ENCODE measurements at places on chromosomes 1 and 21. TPM values are rescaled to one million over a fixed set of nuclear protein-coding genes. Genes with fewer than 3 reads are reported as not detected.
A peak's percentile ranks its signal among the peaks of the same experiment; 100 is the strongest.

DNA sequence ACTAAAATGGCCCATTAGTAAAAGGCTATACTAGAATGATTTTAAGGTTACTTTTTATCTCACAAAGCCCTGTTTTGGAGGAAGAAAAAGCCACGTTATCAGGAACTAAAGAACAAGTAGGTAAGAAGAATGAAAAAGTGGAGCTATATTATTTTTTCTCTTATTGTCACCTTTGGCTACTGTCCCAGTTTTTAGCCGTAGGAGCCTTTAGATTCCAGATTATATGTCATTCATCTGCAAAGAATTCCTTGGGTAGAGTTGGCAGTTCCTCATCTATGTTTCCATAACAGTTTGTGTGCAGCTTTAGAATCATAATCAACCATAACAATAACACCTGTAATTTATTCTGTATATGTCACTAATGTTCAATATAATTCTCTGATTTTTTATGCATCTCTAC is 83.8 kb downstream of the TPR start:
- no peak for DNase-seq

- DNase-seq: no peak
Observed at GRCh38 chr1:231847612-231848397, 221.2 kb downstream of the DISC1 start.

- DNase-seq: no peak
Observed at GRCh38 chr1:65260851-65261473, 48.4 kb upstream of the DNAJC6 start.

- DNase-seq: peak; percentile 91
Observed at GRCh38 chr1:154342836-154343472, 17.6 kb downstream of the ATP8B2 start.

DNA sequence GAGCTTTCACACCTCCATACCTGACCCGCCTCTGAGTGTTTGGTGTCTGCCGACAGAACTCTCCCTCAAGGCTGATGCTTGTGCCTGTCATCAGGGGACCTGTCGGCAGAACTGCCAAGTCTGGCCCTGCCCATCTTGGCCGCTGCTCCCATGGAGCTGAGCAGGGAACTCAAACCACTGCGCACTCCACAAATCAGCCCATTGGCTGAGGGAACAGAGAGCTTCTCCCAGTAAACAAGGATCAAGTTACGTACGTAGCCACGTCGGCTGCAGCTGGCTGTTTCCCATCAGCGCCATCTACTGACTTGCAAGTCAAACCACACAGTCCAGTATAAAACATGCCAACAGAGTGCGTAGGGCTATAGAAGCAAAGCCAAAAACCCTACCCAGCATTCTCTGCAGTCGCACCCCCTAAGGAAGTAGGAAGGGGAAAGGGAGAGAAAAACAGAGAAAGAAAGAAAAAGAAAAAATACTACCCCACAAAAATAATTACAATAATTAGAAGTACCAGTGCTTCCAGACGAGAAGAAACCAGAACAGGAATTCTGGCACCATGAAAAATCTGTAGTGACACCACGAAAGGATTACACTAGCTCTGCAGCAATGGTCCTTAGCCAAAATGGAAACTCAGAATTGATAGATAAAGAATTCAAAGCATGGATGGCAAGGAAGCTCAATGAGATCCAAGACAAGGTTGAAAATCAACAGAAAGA is 13.1 kb downstream of the KRTAP13-1 start:
- no peak for DNase-seq

DNA sequence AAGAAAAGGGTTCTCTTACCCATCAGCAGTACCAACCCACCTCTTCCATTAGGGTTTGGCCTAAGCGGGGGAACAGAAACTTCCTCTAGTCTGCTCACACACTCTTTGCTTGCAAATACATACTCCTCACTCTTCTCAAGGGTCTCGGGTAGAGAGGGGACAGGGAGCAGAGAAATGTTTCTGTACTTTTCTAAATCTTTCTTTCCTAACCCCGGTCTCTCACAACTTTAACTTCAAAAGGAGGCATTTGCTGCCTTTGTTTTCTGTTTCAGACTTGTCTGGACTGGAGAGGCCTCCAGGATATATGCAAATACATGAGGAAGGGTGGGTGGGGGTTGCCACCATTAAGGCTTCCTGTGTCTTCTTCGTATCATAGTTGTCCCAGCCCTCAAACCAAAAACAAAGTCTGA is 10.5 kb upstream of the LAX1 start:
- DNase-seq: no peak

- no peak for DNase-seq
Observed at GRCh38 chr1:64421377-64421776, 48.6 kb upstream of the CACHD1 start.

- no peak for DNase-seq
Observed at GRCh38 chr1:169999761-170000160, 74.7 kb downstream of the KIFAP3 start.

DNA sequence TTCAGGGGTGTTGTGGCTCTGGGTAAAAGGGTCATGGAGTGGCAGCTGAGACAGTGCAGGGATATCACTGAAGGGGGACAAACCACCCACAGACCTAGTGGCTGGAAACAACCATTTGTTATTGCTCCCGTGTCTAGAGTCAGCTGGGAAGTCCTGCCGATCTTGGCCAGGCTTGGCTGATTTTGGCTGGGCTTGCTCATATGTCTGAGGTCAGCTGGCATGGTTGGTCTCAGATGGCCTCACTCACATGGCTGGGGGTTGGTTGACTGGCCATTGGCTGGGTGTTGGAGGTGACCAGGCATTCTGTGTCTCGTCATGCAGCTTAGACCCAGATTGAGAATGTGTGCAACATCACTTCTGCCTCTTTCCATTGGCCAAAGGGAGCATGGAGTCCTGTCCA is 203.8 kb upstream of the POU3F1 start:
- peak; percentile 10 for DNase-seq

DNA sequence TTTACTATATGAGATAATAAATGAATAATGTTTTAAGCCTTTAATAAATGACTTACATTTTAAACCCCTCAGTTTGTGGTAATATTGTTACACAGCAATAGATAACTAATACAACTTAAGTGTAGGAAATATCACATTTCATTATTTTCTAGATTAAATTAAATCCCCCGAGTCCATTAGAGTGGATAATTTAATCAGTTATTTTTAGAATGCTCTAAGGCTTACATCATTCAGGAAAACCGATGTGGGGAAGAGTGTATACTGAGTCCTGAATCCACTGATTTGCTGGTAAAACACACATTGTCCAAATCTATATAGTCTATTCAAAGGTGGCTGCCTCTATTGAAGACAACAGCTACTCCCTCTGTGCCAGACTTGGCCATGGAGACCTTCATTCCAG is 35.7 kb upstream of the DOCK7 start:
- no peak for DNase-seq

DNA sequence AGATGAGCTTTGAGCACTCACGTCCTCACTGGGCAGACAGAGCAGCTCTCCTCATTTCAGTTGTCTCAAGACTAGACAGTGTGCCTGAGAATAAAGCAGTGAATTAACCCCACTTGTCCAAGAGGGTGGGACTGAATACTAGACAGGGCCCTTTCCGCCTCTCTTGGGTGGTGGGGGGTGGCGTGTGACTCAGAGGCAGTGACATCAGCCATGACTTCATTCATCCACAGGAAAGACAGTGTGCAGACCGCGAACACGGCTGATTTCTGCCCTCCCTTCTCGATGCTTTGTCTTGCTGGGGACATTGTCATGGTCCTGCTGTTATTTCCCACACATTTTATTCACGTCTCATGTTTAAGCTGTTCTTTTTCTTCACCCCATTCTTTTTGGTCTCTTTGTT is 64.9 kb downstream of the FGGY start:
- no peak for DNase-seq

Gene NGF
- 2.1 TPM for polyA plus RNA-seq

Gene PCP4L1
- 0.19 TPM for polyA plus RNA-seq

DNA sequence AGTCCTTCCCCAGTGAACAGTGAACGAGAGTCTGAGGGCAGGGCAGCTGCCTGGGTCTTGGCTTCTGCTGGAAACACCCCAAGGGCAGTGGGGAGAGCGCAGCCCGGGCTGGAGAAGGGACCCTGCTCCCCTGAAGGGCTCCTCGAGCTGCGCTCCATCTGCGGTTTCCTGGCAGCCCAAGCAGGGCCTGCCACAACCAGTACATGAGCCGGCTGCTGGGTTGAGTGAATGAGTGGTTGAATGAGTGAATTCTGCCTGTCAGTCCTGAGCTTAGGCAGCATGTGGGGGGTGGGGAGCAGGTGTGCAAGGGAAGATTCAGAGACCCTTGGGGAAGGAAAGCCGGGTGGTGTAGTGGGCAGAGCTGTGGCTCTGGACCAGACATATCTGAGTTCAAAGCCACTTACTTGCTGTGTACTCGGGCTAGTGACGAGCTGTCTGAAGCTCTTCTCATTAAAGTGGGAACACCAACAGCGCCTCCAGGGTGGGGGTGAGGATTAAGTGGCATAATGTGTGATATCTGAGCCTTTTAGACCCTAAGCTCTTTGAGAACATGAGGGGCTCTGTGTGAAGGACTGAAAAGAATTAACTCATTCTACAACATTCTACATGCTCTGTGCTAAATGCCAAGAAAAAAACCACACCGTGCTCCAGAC is 3.7 kb downstream of the OPRD1 start:
- DNase-seq: no peak

Gene ELF3
- polyA plus RNA-seq: 0.24 TPM

DNA sequence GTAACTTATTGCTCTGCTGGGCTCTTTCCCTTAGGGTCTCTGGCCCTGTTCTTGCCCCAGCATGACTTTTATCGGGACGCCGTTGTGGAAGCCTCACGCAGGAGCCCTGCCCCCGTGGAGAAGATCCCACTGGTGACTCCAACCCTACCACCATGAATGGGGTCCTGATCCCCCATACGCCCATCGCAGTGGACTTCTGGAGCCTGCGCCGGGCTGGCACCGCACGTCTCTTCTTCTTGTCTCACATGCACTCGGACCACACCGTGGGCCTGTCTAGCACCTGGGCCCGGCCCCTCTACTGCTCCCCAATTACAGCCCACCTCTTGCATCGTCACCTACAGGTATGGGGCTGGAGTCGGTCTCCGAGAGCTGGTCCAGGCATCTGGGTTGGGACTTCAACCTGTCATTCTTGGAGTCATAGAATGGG is 322 bp downstream of the DCLRE1B start:
- peak; percentile 92 for DNase-seq

DNA sequence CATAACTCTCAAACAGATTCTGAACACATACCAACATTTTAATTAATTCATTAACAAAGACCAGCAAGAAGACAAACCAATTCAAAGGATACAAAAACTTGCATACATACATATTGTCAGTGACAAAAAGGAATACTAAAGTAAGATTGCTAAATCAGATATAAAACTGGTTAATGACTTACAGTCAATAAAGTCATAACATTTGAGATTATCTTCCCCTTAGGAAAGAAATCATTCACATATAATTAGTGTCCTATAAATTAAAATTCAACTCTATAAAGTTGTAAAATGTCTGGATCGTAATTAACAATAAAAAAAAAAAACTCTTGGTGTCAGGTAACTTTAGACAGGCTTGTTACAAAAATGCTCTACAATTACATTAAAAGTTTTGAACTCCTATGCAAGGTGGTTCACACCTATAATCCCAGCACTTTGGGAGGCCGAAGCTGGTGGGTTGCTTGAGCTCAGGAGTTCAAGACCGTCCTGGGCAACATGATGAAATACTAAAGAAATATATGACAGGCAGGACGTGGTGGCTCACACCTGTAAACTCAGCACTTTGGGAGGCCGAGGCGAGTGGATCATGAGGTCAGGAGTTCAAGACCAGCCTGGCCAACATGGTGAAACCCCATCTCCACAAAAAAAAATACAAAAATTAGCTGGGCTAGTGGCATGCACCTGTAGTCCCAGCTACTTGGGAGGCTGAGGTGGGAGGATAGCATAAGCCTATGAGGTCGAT is 17.7 kb upstream of the RAB3B start:
- DNase-seq: no peak
